ENCODE measurements at places on chromosomes 13 and 19.

DNA sequence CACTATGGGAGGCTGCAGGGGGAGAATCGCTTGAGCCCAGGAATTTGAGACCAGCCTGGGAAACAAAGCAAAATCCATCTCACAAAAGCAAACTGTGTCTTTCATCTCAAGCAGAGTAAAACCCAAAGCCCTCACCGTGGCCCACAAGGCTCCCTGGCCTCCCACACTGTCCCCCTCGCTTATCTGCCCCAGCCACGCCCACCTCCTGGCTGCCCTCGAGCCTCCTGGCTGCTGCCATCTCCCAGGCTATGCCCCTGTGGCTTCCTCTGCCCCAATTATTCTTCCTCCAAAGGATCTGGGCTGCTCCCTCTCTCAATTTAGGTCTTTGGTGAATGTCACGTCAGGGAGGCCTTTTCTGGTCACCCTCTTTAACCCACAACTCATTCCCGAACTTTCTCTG, 3.6 kb downstream of the RABAC1 start:
- DNase-seq: no peak

GRCh38 chr13:75554464-75554863, 4.9 kb downstream of the UCHL3 start:
- DNase-seq: no peak

DNA sequence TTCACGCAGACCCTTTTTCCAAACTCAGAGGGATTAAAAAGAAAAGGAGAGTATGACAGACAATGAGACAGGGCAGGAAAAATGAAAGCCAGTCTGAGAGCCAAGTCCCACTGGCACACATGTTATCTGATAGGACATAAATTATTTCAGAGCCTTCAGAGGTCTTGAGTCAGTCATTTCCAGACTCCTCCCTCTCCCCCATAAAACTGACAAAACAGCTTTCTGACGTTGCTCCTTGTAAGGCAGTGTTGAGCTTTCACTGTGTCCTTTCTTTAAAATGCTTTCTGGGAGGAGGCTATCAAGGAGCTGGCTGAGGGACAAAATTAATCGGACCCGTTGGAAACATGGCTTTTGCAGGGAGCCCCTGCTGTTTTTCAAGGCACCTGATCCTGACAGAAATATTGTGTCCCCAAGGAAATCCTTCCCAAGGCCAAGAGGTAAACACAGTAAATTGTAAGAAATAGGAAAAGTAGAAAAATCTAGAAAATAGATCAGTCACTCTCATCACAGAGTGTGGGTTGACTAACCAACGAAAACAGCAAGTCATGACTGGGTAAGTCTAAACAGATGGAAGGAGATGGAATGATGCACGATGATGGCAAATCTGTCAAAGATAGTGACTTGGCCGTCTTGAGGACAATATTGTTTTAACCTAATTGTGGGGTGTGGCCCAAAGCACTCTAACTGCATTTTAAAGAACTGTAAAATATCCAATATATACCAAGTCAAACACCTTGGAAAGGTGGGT, 89.7 kb downstream of the DCT start:
- DNase-seq: no peak

GRCh38 chr13:110302997-110303396, 4.0 kb downstream of the COL4A1 start:
- DNase-seq: no peak

- no peak for DNase-seq
These were observed 32.0 kb upstream of the ITM2B start for GRCh38 chr13:48201044-48201443.

DNA sequence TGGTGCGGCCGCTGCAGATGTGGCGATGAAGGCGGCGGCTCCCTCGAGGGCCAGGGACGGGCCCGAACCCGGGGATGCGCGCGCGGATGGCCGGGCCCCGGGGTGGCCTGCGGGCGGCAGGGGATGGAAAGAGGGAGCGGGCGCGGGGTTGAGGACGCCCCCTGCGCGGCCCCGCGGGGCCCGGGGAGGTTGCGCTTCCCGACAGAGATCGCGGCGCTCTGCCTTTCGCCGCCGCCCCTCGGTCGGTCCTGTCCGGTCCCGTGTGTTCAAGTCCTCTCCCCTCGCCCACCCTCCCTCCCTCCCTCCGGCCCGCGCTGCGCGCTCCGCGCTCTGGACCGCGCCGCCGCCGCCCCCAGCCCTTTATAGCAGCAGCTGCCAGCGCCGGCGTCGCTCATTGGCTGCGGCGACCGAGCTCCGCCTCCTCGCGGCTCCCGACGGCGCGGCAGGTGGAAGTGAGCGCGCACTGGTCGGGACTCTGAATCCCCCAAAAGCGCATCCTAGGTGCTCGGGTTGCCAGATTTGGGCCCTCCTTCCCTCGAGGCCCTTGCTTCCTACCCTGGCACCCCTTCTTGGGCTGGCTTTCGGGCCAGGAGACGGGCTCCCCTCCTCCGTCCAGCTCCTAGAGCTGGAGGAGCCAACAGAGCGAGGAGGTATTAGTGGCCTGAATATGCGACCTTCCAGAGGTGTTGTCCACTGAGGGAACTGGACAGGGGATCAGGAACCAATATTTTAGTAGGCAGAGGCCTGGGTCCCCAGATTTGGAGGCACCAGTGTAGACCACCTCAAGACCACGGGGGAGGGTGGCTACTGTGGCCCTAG, at the start of gene ELAVL3:
ELAVL3 (minus strand) TSS at position 332 of the 819 bp plus-strand sequence. CDS start 438 bp downstream, outside the sequence.
- peak; percentile 83 for DNase-seq

DNA sequence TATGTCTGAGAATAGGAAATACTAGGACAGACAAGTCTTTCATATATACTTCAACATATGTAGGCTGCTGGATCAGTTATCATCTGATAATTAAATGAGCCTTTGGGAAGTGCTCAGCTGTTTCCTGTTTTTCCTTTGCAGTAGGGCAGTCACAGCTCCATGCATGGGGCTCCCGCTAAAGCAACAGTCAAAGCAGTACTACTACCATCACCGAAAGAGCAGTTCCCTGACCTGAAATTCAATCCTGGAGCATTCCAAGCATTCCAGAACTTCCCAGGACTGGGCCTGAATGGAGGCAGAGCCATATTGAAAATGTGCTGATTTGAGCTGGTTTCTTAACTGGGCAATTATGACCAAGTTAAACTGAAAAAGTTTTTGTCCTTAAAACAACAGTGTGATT, 20.5 kb downstream of the MICU2 start:
- peak; percentile 33 for DNase-seq

- no peak for DNase-seq
These were observed 33.2 kb downstream of the KCTD12 start for GRCh38 chr13:76852986-76853385.

DNA sequence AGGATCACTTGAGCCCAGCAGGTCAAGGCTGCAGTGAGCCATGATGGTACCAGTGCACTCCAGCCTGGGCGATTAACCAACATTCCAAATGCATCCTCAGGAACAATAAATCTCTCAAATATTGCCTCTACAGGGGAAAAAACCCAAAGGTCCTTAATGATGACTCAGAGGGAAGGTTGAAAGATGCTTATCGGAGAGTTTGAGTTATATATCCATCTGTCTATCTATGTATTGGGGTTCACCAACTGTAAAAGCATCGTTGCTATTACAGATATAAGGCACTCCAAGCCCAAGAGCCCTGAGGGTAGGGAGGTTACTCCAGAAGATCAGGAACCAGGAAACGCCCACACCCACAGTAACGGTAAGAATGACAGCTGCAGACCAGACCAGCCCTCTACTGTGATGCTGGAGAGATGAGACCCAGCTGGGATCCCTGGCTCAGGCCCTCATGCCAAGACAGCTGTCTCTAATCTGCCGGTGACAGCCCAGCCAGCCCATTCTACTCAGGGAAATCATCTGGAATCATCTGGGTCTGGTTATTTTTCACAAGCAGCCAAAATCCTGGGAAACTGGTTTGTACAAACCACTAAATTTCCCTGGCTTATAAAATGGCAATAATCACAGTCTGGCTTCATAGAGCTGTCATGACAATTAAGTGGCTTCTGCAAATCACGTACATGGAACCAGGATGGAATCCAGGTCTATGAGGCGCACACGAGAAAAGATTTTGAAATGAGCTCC, 23.8 kb downstream of the TEX101 start:
- no peak for DNase-seq

GRCh38 chr19:44570984-44571684, 41.7 kb upstream of the CEACAM20 start:
- DNase-seq: peak; percentile 79

- DNase-seq: no peak
These were observed at the start of gene GZMM for GRCh38 chr19:543910-544608. TSS of gene GZMM (plus strand) at chr19:544053. CDS start at chr19:544072, 19 bp downstream.

- DNase-seq: peak; percentile 28
These were observed 282.9 kb downstream of the KLF5 start for GRCh38 chr13:73341748-73342147.

DNA sequence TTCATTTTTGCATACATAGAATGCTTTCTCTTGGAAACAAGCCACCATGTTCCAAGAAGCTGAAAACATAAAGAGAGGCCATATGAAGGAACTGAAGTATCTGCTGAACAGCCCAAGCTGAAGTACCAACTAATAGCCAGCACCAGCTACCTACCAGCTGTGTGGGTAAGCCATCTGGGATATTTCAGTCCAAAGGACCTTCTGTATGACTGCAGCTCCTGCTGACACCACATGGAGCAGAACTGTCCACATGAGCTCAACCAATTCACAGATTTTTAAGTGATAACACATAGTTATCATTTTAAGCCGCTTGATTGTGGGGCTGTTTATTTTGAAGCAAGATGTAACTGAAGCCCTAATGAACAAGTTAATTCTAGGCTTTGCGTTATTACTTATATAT, 621.1 kb upstream of the KLHL1 start:
- no peak for DNase-seq

DNA sequence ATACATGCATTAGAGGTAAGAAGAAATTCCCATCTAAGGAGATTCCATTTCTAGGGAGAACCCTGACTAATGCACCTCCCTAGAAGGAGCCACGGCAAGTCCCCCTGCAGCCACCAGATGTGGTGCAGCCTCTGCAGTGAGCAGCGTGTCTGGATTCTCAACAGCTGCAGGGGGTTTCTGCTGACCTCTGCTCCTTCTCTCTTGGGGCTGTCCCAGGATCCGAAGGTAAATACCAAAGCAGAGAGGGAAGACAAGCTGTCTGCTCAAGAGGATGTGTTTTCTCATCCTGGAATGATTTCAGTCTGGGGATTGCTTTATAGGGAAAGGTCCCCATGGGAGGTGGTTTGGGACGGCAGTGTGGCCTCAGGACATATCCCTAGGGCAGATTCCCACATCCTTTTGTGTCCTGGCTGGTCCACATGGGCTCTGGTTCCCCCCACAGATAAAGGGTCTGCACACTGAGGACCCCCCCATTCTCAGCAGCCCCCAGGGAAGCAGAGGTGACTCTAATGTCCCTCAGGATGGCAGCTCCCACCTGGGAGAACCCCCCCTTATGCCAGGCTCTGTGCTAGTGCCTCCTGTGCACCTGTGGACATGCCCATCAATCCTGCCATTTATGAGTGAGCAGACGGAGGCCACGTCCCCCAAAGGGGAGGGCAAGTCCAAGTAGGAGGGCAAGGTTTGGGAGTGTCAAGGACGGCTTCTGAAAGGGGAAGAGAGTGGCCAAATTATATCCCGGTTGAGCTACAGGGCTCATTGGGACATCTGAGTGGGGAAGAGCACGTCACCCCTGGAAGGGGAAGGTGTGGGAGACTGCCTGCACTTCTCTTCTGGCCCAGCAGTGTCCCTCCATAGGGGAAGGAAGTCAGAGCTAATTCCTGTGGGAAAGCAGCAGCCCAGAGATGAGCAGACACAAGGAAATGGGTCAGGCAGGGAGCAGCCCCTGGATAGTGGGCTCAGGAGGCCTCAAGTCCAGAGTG, 10.2 kb upstream of the OR10H5 start:
- no peak for DNase-seq

DNA sequence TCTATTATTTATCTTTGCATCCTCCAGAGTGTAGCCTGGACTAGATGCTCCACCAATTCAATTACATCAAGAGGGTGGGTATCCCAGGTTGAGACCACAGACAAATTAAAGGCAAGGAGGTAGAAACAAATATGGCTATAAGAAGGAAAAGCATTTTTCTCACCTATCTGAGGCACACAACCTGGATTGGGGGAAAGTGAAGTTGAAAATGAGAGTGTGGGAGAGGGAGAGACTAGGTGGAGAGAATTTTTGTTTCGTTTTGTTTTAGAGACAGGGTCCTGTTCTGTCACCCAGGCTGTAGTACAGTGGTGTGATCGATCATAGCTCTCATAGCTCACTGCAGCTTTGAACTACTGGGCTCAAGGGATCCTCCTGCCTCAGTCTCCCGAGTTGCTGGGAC, 5.8 kb upstream of the PRODH2 start:
- DNase-seq: no peak

DNA sequence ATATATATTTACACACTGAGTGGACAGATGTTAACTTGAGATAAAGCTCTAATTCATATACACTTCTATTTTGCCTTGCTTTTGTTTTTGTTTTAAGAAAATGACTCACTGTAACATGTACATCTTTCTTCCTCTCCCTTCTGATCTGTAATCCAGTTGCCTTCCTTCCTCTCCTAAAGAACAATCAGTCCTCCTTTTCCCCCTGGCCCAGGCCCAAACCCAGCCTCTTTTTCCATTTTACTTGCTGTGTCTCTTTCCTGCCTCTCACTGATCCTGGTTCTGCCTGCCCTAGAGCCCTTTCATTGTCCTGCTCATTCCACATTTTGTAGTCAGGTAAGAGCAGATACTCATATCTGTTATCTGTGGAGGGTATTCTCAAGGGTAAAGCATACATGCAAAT, 50.8 kb downstream of the ZAR1L start:
- no peak for DNase-seq

DNA sequence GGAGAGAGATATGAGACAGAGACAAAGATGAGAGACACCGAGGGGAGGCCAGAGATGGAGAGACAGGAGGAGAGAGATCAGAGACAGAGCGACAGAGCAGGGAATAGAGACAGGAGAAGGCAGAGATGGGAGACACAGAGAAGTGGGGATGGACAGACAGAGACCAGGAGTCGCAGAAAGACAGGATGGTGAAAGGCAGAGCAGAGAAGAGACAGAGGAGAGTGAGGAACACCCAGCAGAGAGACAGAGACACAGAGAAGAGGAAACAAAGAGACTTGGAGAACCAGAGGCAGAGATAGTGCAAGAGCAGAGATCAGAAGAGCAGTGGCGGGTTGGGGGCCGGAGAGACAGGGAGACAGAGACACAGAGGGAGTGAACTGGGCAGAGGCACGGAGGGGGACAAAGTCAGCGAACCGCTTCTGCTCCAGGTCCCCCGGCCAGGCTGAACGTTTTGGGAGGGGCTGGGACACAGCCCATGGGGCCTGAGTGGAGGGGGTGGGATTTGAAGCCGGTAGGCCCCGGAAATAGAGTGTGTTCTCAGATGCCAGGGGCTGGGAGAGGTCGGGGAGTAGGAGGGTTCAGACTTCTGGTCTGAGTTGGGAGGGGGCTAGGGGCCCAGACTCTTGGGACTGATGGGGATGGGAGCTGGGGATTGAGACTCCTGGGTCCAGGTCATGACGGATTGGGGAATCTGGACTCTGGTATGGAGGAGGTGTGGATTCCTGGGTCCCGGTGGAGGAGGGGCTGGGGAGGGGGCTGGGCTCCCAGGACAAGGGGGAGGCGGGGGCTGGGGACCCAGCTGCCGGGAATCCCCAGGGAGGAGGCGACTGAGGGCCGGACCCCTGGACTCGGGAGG, 654 bp downstream of the ZNF579 start:
- DNase-seq: peak; percentile 63

Measured in iPS-NIHi11 (cell line).